ENCODE measurements at places on chromosomes 12 and 14. TPM values are rescaled to one million over a fixed set of nuclear protein-coding genes. Genes with fewer than 3 reads are reported as not detected.

DNA sequence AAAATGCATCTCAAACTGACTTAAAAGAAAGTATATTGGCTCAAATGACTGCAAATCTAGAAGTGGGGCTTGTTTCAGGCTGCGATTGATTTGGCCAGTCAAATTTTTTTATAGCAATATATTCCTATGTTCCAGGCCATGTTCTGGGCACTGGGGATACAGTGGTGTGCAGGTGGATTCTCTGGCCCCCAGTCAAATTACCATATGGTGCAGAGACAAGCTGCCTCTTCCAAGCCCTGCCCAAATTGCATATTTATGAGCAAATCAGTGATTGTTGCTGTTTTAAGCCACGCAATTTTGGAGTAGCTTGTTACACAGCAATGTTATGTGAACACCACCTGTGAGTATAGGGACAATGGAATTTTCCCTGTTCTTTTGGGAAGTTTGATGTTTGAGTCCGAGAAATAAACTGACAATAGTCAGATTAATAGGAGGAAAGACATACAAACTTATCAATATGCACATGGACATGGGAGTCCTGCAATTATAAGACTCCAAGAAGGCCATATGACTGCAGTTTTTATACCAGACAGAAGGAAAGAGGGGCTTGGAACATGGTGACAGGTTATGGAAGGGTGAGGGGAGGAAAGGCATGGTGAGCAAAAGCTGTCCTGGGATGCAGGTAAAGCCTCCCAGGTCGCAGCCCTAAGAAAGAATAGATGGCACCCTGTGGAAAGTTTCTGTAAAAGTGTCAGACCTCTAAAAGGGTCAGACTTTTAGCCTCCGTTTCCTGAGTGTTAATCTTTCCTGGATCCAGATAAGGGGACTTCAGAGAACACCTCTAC is 13.1 kb upstream of the CRY1 start:
- DNase-seq, result no peak

GRCh38 chr14:101881426-101881825 is 82.9 kb upstream of the DYNC1H1 start:
- no peak for DNase-seq

- DNase-seq, result no peak
Measured at GRCh38 chr12:69578283-69578682, 7.0 kb upstream of the CCT2 start.

GRCh38 chr14:55131370-55132137 is 2.5 kb downstream of the LGALS3 start:
- DNase-seq, result no peak

DNA sequence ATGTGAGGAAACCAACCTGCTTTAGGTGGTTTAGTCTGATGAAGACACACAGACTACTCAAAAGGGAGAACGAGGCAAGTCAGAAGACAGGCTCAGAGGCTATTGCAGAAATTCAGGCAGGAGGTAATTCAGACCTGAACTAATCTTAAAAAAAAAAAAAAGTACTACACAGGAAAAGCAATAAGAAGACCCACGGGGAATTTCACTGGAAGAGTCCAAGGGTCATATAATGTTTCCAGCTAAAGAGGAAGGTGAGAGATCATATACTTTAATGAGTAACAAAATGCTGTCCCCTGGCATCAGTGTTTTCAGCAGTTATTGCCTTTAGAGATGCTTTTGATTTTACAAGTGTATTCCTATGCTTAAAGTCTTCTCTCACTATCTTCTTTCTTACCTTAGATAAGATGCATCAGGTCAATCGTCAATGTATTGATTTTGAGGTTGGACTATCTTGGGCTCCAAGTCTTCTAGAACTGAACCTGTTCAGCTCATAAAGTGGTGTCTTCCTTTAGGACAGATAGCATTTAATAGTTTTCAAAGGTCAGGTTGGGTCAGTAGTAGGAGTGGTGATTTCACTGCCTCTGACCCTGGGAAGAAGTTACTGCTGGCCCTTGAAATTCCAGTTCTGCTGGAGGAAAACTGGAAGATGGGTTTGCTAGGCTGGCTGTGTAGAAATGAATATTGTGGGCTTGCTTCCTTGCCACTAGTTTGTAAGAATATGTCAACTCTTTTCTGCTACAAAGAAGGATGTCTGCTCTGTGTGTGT is 60.0 kb downstream of the FAR2 start:
- no peak for DNase-seq

DNA sequence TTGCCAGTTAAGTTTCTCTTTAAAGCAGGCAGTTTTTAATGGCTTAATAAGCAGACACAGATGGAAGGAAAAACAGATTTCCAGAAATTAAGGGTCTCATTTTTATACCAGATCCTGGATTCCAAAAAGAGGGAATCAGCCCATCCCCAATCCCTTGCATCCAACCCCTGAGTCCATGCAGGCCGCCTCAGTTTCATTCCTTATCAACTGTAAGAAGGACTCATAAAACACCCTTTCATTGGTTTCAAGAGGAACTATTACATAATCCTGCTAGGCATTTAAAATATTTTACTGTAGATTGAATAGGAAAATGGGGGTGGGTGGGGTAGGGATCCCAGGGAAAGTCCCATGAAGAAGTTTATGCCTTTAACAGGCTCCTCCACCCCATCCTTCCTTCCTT is 9.4 kb downstream of the CCDC184 start:
- no peak for DNase-seq

GRCh38 chr12:41530441-41530840 is 342.3 kb downstream of the PDZRN4 start:
- DNase-seq, result no peak

DNA sequence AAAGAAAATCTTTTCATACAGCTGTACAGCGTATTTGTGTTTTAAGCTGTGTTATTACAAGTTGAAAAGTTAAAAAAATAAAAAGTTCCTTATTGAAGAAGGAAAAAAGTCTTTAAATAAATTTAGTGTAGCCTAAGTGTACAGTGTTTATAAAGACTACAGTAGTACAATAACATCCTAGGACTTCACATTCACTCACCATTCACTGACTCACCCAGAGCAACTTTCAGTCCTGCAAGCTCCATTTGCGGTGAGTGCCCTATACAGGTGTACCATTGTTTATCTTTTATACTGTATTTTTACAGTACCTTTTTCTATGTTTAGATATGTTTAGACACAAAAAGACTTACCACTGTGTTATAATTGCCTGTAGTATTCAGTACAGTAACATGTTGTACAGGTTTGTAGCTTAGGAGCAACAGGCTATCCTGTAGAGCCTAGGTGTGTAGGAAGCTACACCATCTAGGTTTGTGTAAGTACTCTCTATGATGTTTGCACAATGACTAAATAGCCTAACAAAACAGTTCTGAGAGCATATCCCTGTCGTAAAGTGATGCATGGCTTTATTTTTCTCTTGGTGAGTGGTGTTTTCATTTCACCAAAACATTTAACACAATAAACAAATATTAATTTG is 275.2 kb downstream of the DACT1 start:
- no peak for DNase-seq

GRCh38 chr12:48013287-48013686 is 9.0 kb upstream of the COL2A1 start:
- no peak for DNase-seq

GRCh38 chr12:7161327-7161726 is 28.2 kb upstream of the PEX5 start:
- no peak for DNase-seq

DNA sequence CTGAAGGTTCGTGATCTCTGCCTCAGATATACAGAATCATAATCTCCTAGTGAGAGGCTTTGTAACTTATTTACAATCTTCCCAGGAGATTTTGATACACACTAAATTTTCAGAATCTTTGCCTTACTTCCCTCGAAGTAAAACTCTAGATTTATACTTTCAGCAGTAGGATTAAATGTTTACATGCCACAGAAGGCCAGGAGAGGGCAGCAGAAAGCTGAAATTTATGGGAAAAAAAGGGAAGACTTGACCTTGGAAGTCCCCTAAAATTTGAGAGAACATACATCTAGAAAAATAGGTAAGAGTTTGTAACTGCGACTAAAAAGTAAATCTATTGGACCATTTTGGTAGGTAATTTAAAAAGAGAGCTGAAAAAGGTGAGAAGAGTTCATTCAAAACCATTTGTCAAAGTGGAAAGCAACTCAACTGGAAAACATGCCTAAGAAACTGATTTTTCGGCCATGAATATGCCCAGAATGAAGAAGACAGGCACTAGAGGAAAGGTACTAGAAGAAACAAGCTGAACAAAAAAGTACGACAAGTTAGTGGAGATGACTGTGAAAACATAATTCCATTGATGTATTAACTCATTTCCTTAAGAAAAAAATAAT is 242.0 kb upstream of the MDGA2 start:
- DNase-seq, result no peak

DNA sequence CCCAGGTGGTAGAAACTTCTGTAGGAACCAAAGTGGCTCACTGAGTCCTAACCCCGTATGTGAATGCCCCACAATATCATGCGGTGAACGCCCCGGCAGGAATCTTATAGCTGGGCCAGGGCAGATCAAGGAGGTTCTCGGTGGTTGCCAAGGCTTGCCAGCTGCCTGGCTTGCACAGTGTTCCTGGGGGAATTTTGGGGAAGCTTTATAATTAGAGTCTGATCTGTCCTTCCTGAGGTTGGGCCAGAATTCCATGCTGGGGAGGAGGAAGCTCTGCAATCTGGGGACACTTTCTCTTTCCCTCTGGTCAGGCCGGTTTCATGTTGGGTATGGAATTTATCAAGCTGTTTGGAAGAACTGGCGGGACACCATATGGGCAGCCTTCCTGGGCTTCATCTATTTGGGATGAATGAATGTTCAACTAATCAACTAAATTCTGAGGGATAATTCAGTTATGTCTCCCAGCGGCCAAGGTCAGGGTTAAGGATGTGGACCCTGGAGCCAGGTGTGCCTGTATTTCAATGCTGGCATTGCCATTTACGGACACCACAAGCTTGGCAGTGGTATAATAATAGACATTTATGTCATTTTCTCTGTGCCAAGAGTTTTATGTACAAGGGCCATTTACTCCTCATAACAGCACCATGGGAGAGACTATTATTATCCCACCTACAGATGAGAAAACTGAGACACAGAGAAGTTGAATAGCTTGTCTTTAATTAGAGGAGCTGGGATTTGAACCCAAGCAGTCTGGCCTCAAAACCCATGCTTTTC is 54.3 kb downstream of the SVOP start:
- no peak for DNase-seq

GRCh38 chr12:51860986-51861385 is 12.5 kb upstream of the FIGNL2 start:
- no peak for DNase-seq

Gene A2M
- total RNA-seq, result not detected

Gene LHX5
- not detected for total RNA-seq
